Naive thymus-derived CD8-positive, alpha-beta T cell (primary cell): ENCODE measurements at places on chromosomes 7 and 10.

GRCh38 chr10:117130346-117130745 is 7.7 kb downstream of the VAX1 start:
- no peak for DNase-seq

GRCh38 chr7:74293577-74293908 is 4.3 kb downstream of the CLIP2 start:
- no peak for DNase-seq

GRCh38 chr10:32680803-32681557 is 235.0 kb downstream of the CCDC7 start:
- DNase-seq: no peak

GRCh38 chr7:95630702-95631458 is 34.6 kb upstream of the PDK4 start:
- no peak for DNase-seq

GRCh38 chr7:37247861-37248260 is 200.8 kb downstream of the ELMO1 start:
- DNase-seq: no peak
